Mammary microvascular endothelial cell (primary cell): ENCODE measurements at places on chromosomes 11 and 22. TPM values are rescaled to one million over a fixed set of nuclear protein-coding genes. Genes with fewer than 3 reads are reported as not detected.

Gene STX5
- 26.4 and 28.9 TPM in 2 replicates for total RNA-seq

Gene MFRP
- 0.07 TPM in 1 of 2 replicates, not detected in the other for total RNA-seq

Gene IPO7
- total RNA-seq: 61.4 and 73.5 TPM in 2 replicates

Gene SLC22A9
- not detected in 2 replicates for total RNA-seq

Gene MRGPRX4
- not detected in 2 replicates for total RNA-seq

Gene C11orf87
- not detected in 2 replicates for total RNA-seq

Gene GDPD4
- not detected in 2 replicates for total RNA-seq

Gene ASPHD2
- 0.87 and 2.5 TPM in 2 replicates for total RNA-seq

Gene MMP27
- total RNA-seq: not detected in 2 replicates

Gene MS4A6E
- total RNA-seq: not detected in 2 replicates

Gene OR8G1
- not detected in 2 replicates for total RNA-seq

Gene NLRP14
- not detected in 2 replicates for total RNA-seq

Gene OR6A2
- total RNA-seq: 0.07 TPM in 1 of 2 replicates, not detected in the other

Gene CASP1
- total RNA-seq: 29.9 and 36.4 TPM in 2 replicates

Gene C11orf52
- 0.49 and 0.80 TPM in 2 replicates for total RNA-seq

Gene MRGPRX1
- not detected in 2 replicates for total RNA-seq

Gene ZNF280B
- 0.73 and 0.94 TPM in 2 replicates for total RNA-seq

Gene FBLN1
- 0.07 and 0.30 TPM in 2 replicates for total RNA-seq

Gene TRIM6
- total RNA-seq: 4.7 and 6.6 TPM in 2 replicates

Gene PKDREJ
- 0.05 TPM in 1 of 2 replicates, not detected in the other for total RNA-seq

Gene FAM111B
- total RNA-seq: 11.2 and 12.8 TPM in 2 replicates

Gene PAFAH1B2
- total RNA-seq: 102 and 104 TPM in 2 replicates

Gene DUSP8
- total RNA-seq: 3.3 and 3.7 TPM in 2 replicates

Gene ACO2
- total RNA-seq: 83.7 and 94.3 TPM in 2 replicates

Gene TUG1
- 36.3 and 38.0 TPM in 2 replicates for total RNA-seq

Gene ADM2
- total RNA-seq: 0.64 and 0.87 TPM in 2 replicates

Gene SEPTIN3
- not detected in 2 replicates for total RNA-seq

Gene EED
- total RNA-seq: 12.2 and 16.5 TPM in 2 replicates

Gene ENTHD1
- total RNA-seq: not detected in 2 replicates

Gene SAA4
- total RNA-seq: not detected in 2 replicates

Gene KREMEN1
- total RNA-seq: 0.44 and 0.67 TPM in 2 replicates

Gene SLC3A2
- total RNA-seq: 156 and 171 TPM in 2 replicates

Gene SMC1B
- not detected in 2 replicates for total RNA-seq

Gene PHOX2A
- not detected in 2 replicates for total RNA-seq

Gene HOATZ
- not detected in 2 replicates for total RNA-seq

Gene MPPED2
- total RNA-seq: not detected in 2 replicates
